Nucleus accumbens (tissue), 56 donors: ENCODE measurements at places on chromosomes 4 and X.

GRCh38 chr4:13328591-13328990, 155.5 kb downstream of the RAB28 start:
- DNase-seq: no peak

DNA sequence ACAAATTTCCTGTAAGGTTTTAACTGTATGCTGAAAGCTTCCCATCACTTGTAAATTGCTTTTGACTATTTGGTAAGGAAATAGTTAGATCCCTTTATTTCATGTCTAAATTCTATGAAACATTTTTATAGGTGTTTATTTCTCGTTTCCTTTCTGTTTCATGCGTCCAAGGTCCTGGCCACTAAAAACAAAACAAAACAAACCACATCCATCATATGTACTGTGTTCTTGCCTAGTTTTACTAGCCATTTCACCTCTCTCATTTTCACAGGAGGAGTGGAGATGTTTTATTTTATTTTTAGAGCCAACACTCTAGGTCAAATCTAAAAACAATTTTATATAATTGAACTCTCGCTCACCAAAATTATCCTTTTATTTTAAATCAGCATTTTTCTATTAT, 375.2 kb upstream of the CTSO start:
- DNase-seq: no peak

DNA sequence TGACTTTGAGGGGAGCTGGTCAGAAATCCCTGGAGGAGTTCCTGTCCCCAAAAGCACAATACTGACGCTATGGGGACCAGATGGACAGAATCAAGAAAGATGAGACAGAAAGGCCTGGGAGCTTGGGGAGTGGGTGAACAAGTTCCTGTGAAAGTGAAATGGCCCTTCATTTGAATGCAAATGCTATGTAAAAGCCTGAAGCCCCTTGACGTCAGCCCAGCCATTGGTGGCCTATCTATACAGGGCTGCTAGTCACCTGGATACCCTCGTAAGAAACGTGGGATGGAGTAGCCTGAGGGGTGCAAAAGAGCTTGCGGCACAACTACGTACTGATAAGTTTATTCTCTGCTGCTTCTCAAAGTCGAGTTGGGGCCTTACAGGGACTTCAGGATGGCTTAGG, at the start of gene CDX4:
Gene CDX4 (plus strand): TSS at position 223 of the 400 bp plus-strand sequence. CDS start 201 bp downstream, outside the sequence.
- no peak for DNase-seq

DNA sequence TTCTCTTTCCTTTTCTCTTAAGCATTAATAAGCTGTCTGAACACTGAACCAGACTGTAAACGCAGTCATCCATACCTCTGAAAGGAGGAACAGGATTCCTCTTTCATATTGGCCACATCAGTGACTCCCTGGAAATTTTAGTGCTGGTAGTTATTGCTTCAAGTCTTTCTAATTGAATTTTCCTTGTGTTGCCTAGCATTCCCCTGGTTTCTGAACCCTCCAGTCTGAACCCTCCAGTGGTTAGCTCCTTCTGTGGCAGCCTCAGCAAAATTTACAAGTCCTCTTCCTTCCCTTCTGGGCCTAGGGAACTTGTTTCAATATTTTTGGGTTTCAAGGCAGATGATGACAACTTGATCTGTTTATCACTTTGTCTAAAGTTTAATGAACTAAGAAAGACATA, 7.9 kb downstream of the SPARCL1 start:
- DNase-seq: no peak

DNA sequence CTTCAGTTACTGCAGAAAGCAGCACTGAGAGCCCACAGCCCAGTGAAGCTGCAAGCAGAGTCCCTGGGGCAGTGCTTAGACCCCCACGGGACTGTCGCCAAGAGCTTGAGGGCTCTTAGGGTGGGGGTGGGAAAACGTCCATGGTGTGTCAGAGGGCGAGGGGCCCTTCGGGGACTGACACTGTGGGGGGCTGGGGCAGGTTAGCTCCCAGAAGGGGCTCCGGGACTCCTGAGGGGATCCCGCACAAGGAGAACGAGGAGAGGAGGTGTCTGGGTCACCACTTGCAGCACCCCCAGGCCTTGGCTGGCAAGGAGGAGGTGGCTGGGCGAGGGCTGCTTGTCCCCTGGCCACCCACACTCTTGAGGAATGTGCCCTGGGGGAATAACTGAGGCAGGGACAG, 20.8 kb downstream of the NAT8L start:
- DNase-seq: no peak

DNA sequence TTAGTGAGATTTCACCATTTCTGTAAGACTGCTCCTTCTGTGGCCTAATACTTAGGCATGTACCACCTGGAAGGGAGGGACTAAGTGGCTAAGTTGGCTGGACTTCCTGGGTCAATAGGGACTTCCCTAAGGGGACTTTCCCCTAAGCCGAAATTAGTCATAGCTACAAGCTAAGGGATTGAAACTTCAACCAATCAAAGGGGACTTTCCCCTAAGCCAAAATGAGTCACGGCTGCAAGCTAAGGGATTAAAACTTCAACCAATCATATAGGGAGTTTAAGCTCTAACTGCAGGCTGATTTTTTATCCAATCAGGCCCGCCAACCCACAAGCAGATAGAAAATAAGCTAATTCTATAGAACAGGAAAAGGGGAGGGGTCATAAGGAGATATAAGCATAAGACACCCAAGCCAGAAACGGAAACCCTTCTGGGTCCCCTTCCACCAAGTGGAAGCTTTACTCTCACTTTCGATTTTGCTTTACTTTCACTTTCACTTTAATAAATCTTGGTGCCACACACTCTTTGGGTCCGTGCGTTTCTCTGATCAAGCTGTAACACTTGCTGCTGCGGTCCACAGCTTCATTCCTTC, 382.8 kb downstream of the KLHL4 start:
- no peak for DNase-seq
